Left cardiac atrium (tissue), 4 donors: ENCODE measurements at places on chromosomes 7 and 10.

DNA sequence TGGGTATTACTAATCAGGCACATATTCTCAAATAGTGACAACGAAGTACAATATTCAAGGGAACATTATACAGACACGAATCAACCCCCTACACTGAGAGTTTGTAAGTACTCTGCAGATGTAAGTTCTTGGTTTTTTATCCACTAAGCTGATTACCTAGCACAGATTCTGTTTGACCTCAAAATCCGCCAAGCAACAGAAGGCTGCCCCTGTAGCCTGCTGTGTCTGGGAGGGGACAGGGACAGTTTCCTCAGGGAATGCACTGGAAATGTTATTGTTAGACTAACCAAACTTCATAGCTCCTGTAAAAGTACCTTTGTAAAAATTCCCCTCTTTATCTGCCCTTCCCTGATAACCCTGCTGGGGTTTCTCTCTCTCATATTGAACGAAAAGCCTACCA, 45.2 kb upstream of the ZRANB1 start:
- no peak for DNase-seq

DNA sequence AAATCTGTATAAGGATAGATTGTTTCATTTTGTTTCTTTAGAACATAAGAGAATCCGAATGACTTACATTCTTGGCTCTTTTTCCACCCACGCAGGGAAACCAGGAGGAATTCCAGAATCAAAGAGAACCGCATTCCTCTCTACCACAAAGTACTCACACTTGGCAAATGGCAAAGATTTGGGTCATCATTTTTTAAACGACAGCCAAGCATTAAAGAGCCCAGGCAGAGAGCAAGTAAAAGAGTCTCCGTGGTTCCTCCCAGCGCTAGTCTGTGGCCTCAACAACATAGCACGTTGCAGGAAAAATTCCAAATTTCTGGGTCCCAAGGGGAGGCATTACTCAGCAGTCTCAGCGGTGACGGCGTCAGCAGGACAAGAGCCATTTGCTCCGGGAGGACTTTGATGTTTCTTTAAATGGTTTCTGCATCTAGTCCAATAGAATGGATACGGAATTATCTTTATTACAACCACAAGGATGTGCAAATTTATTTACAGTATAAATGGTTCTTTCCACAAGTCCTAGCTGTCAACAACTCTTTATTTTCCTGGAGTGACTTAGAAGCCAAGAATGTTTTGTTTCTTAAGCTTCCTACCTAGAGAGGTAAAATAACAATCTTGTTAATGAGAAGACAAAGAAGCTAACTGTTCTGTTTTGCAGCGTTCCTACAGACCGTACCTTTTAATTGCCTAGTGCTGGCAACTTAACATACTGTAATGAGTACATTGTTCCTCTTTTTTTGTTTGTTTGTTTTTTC, 232.5 kb downstream of the SKIDA1 start:
- peak; percentile 76 for DNase-seq

GRCh38 chr10:1366322-1366691, 310.1 kb downstream of the WDR37 start:
- DNase-seq = no peak

DNA sequence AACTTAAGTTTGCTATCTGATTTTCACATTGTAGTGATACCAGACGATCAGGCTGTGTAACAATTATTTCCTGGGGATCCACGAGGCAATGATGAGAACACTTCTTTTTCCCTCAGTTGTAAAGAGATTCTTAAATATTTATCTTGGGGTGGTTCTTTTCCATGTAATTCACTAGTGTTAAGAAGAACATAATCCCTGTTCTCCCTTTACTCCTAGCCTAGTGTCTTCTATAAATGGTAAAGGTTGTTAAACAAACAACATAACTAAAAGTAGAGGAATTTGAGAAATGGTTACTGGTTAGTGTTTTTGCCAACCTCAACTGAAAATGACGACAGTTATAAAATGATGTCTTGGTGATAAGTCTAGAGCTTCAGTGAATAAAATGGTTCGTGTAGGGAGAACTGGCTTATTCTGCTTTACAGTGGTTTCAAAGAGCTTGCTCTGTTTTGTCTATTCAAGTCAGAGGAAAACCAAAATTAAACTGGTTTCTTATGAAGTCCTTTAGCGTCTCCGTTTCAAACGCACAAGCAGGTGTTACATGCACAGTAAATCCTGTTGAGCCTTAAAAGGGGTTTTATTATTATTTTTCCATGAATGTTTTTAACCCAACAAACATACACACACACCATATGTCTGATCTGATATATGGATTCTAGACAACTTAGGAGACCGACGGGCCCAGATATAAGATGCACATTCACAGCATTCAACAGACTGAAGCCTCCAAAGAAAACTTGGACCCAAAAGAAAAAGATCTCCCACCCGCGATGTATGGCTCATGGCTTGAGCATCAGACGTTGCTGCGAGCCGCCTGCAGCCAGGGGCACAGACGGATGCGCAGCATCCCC, 1.1 kb downstream of the TBX20 start:
- no peak for DNase-seq

- DNase-seq = no peak
Observed at GRCh38 chr10:111083222-111084095, 6.6 kb downstream of the ADRA2A start.

- DNase-seq = no peak
Observed at GRCh38 chr7:44194069-44194468, 4.8 kb upstream of the GCK start.

- DNase-seq = no peak
Observed at GRCh38 chr7:22563621-22564241, 63.7 kb upstream of the STEAP1B start.

DNA sequence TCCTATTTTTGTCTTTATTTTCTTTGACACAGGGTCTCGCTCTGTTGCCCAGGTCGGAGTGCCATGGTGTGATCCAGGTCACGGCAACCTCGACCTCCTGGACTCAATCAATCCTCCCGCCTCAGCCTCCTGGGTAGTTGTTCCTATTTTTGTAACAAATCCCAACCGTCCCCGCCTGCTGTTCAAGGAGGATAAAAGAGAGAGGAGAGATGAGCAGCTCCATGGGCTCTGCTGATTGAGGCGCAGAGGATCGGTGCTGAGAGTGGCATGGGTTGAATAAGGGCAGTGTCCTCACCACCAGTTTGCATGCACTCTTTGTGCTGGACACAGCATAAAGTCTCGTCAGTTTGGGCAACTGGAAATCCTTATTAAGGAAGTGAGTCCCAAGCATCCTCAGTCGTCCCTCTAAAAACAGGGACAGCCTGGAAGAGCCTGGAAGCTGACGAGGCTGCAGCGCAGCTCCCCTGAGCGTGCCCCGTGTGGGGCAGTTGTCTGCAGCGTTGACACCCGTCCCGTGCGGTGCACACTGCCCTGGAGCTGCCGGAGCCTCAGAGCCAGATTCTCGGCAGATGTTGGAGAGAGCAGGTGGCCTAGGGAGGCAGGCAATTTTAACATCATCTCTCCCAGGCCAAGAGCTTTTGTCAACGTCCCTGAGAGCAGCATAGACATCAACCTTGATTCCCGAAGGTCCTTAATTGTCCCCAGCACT, 404.2 kb upstream of the RNF32 start:
- DNase-seq = no peak

GRCh38 chr10:24982319-24983112, 30.1 kb upstream of the PRTFDC1 start:
- DNase-seq = no peak

GRCh38 chr10:4699950-4700730, 125.9 kb upstream of the AKR1E2 start:
- no peak for DNase-seq

GRCh38 chr7:135664046-135664589, 1.8 kb downstream of the STMP1 start:
- DNase-seq = no peak

DNA sequence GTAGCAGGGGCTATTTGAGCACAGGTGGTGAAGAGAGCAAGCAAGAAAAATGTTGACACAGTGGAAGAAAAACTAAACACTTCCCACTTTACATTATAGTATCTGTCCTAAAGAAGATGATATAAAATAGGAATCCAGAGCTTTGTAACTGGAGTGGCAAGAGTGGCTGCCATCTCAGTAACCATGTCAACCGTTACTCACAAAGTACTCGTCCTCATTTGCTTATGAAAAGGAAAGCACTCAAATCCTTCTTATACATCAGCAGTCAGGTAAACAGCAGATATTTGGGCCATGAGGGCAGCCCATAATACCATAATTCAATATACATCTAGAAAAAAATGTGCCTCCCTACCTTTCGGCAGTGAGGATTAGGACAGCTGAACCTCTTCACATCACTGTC, 70.1 kb downstream of the RNF216 start:
- DNase-seq = no peak

DNA sequence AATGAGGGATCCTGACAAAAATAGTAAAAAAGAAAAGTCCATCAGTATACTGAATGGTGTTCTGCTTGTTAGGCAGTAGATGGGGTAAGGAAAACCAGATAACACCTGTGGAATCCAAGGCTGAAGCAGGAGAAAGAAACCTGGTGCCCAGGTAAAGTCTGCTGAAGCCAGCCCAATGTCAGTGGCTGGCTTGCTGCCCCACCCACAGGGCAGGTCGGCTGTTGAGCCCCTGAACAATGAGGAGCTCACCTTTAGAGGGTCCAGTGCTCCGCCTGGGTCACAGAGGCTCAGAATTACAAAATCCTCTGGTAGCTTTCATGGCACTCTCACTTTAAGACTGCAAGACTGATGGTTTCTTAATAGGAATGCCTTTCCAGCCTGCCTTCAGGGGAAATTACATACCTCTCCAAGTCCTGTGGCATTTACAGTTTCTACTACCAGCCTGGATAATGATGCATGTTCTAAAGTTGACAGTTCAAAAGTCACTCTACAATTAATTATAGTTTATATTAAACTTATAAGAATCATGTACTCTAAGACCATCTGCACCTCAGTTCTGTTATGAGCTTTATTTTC, 23.8 kb downstream of the DHX32 start:
- no peak for DNase-seq

DNA sequence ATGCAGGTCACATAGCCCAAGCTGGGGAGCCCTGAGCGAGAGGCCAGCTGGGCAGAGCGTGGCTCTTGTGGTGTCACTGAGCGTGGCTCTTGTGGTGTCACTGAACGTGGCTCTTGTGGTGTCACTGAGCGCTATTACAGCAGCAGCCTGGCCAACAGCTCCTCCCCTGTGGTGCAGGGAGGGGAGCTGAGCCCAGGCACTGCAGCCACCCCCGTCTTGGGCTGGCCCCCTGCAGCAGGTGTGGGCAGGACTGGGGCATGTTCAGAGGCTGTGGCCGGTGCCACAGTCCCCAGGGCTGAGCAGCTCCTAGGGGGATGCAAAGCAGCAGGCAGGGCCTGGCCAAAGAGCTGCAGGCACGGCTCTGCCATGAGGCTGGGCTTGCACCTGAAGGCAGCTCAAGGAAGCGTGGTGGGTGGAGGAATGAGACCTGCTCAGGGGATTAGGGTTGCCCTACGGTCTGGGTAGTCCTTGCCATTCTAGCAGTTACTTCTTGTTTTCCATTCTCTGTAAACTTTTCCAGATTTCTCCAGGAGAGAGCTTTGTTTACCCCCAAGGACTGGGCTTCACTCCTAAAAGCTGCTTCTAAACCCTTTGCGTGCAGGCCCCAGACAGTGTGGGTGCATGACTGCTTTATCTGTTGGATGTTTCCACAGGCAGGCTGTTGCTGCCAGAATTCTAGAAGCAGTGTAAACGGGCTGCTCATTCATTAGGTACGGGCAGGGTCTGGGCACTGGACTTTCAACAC, 29.2 kb downstream of the ZNF783 start:
- no peak for DNase-seq

DNA sequence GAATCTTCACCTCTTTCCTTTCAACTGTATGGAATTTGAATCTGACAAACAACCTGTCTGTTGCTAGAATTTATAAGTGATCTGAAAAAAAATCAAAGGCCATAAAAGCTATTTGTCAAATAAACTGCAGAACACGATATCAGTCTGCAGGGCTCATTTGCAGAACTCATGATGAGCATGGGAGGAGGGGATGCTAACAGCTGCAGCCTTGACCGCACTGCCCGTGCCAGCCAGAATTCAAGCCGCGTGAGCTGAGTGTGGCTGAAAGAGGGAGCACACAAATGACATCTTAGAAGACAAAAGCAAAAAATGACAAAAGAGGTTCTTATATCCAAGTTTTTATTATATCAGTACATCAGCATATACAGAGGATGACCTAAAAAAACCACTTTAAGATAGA, 15.7 kb downstream of the LRRTM3 start:
- no peak for DNase-seq

DNA sequence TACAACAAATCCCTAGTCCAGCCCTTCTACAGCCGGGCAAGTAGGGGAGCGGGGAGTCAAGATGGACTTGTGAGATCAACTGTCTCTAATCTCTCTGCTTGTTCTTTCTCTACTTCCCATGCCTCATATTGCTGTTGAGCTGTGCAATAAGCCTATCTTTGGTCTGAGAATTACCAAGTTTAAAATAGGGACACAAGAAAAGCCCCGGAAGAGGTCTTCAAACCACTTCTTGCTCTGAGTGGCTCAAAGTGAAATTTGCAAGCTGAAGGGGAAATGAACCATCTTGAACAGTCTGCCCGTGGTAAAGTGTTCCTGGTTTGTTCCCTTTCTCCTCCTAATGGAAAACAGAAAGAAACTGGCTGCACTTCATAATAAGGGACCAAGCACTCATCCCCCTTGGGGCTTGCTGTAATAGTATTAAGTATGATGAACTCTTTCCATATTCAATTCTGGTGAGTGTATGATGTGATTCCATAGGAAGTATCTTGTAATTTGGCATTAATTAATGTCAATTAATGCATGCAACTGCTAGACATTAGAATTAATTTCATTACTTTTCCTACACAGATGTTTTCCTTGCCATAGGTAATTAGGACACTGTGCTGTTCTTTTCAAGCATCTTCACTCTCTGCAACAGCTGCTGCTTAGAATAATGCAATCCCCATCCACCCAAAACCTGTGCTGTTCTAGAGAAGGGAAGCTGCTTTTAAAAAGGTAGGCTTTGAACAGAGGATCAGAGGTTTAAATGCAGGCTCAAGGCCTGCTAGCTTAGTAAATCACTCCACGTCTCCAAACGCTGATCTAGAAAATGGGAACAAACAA, 449.6 kb downstream of the SORCS1 start:
- no peak for DNase-seq

DNA sequence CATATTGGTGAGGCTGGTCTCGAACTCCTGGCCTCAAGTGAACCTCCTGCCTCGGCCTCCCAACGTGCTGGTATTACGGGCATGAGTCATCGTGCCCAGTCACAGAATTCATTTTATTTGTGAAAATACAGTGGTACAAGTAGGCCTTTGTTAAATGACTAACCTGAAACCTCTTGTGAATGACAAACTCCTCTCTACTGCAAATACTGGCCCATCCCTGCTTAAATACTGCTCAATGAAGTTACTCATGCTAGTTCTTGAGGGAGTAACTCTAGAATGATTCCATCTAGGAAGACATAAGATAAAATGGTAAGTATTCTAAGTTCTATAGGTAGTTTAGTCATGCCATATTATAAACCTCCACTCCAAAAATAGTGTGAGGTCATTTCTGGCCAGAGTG, 80.7 kb downstream of the UBE2H start:
- no peak for DNase-seq
